ENCODE measurements at places on chromosomes 3 and 15.

- no peak overlapping the region for H3K27ac ChIP-seq
- no peak overlapping the region for H3K4me3 ChIP-seq
- no peaks in the 10 kb centered on the region for H3K27me3 ChIP-seq
- no peak for DNase-seq
- no peaks in the 10 kb centered on the region for H3K4me1 ChIP-seq
Measured at GRCh38 chr15:39041979-39042495, 477.4 kb upstream of the RASGRP1 start.

GRCh38 chr3:190902292-190902691, 39.8 kb upstream of the GMNC start:
- H3K27ac ChIP-seq: no peak overlapping the region
- no peaks in the 10 kb centered on the region for H3K27me3 ChIP-seq
- H3K36me3 ChIP-seq: no peaks in the 10 kb centered on the region
- DNase-seq: no peak
- H3K4me3 ChIP-seq: no peak overlapping the region

DNA sequence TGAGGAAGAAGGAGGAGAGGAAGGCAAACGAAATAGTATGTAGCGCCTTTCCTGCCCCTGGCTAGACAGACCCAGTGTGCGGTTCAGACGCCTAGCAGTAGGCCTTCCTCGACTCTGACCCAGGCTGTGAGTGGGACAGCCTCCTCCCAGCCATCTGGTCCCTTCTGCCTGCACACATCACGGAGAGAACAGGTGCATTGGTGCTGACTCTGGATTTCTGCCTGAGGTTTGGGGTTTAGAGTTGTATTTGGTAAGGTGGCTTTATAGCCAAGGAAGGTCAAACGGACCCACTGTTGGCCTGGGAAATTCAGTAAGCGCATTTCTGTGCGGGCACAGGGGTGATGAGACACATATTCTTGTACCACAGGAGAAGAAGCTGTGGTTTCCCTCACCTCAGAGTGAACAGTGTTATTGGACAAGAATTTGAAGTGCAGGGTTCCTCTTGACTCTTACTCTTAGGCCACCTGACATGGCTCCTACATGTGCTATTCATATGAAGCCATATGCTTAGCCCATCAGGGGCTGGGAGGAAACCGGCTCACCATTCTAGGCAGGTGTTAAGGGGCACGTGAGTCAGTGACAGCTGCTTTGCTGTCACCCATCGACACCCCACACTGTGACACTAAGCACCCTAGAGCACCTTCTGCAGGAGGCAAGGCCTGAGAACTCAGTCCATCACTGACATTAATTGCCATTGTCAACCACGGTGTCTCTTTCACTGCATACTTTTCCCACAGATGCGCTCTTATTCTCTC, 143.3 kb downstream of the CHDH start:
- peaks cover 8% of the 10 kb centered on the region for H3K27me3 ChIP-seq
- no peak overlapping the region for H3K4me3 ChIP-seq
- no peak for DNase-seq
- no peaks in the 10 kb centered on the region for H3K36me3 ChIP-seq

- peak; percentile 29 for DNase-seq
- no peaks in the 10 kb centered on the region for H3K36me3 ChIP-seq
- no peaks in the 10 kb centered on the region for H3K27me3 ChIP-seq
- no peak overlapping the region for H3K4me3 ChIP-seq
- no peak overlapping the region for H3K27ac ChIP-seq
Measured at GRCh38 chr3:40623567-40623966, 98.8 kb downstream of the ZNF621 start.

DNA sequence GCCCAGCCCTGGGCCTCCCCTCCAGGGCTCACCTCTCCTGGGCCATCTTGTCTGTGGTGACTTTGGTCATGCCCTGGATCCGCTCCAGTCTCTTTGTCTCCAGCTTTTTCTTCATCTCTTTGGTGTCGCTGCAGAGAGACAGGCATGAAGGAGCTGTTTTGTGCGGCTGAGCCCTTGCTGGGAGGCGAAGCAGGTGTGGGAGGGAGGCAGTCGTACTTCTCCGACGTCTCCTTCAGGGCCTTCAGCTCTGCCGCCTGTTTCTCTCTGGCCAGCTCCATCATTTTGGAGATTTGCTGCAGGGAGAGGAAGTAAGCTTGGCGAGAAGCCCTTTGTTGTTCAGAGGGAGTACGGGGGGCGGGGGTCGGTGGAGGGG, 7.7 kb upstream of the ANKRD63 start:
- H3K27ac ChIP-seq: no peak overlapping the region
- H3K27me3 ChIP-seq: peaks cover 13% of the 10 kb centered on the region
- H3K4me3 ChIP-seq: no peak overlapping the region
- H3K4me1 ChIP-seq: peaks cover 12% of the 10 kb centered on the region
- DNase-seq: no peak

- no peaks in the 10 kb centered on the region for H3K36me3 ChIP-seq
- no peak for DNase-seq
- H3K27ac ChIP-seq: no peak overlapping the region
- H3K4me3 ChIP-seq: no peak overlapping the region
- H3K27me3 ChIP-seq: no peaks in the 10 kb centered on the region
- no peaks in the 10 kb centered on the region for H3K4me1 ChIP-seq
Measured at GRCh38 chr15:46858150-46858549, 859.2 kb upstream of the SEMA6D start.

DNA sequence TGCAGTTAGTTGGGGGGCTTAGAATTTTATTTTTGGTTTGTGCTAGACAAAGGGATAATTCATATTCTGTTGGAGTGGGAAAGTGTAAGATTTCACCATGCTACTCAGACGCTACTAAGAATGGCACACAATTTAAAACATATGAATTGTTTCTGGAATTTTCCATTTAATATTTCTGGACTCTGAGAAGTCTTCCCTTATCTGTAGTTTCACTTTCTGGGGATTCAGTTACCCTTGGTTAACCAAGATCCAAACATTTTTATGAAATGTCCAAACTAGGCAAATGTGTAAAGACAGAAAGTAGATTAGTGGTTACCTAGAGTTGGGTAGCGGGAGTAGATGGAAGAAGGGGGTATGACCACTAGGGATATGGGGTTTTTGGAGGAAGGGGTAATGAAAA, 53.1 kb downstream of the TCF12 start:
- H3K27me3 ChIP-seq: no peaks in the 10 kb centered on the region
- H3K4me3 ChIP-seq: no peak overlapping the region
- no peaks in the 10 kb centered on the region for H3K4me1 ChIP-seq
- H3K36me3 ChIP-seq: no peaks in the 10 kb centered on the region
- no peak for DNase-seq
- H3K27ac ChIP-seq: no peak overlapping the region

- H3K4me3 ChIP-seq: no peak overlapping the region
- no peaks in the 10 kb centered on the region for H3K36me3 ChIP-seq
- no peaks in the 10 kb centered on the region for H3K4me1 ChIP-seq
- H3K27ac ChIP-seq: no peak overlapping the region
- no peak for DNase-seq
Measured at GRCh38 chr3:139466360-139466759, 10.0 kb downstream of the RBP2 start.

GRCh38 chr15:99475754-99476412, 89.9 kb upstream of the MEF2A start:
- H3K4me3 ChIP-seq: no peak overlapping the region
- no peak overlapping the region for H3K27ac ChIP-seq
- H3K36me3 ChIP-seq: no peaks in the 10 kb centered on the region

GRCh38 chr3:153591561-153592245, 429.7 kb downstream of the RAP2B start:
- no peak overlapping the region for H3K4me3 ChIP-seq
- no peaks in the 10 kb centered on the region for H3K36me3 ChIP-seq
- DNase-seq: peak; percentile 30
- no peak overlapping the region for H3K27ac ChIP-seq

- DNase-seq: no peak
- peak overlapping the region; percentile 72 for H3K27ac ChIP-seq
- H3K4me1 ChIP-seq: peaks cover 7% of the 10 kb centered on the region
- H3K4me3 ChIP-seq: peak overlapping the region; percentile 78
Measured at GRCh38 chr3:63864965-63865327, 1.3 kb downstream of the ATXN7 start.

- peaks cover 14% of the 10 kb centered on the region for H3K36me3 ChIP-seq
- H3K27me3 ChIP-seq: no peaks in the 10 kb centered on the region
- no peaks in the 10 kb centered on the region for H3K4me1 ChIP-seq
- H3K4me3 ChIP-seq: no peak overlapping the region
- no peak overlapping the region for H3K27ac ChIP-seq
- peak; percentile 31 for DNase-seq
Measured at GRCh38 chr3:136050250-136050649, 84.7 kb downstream of the PPP2R3A start.

GRCh38 chr3:42443819-42444436, 33.5 kb upstream of the LYZL4 start:
- H3K27ac ChIP-seq: no peak overlapping the region
- peak; percentile 14 for DNase-seq

GRCh38 chr3:181384970-181385369, 326.8 kb upstream of the SOX2 start:
- DNase-seq: no peak
- H3K4me3 ChIP-seq: no peak overlapping the region
- H3K36me3 ChIP-seq: no peaks in the 10 kb centered on the region
- no peaks in the 10 kb centered on the region for H3K4me1 ChIP-seq
- no peaks in the 10 kb centered on the region for H3K27me3 ChIP-seq

- H3K27me3 ChIP-seq: no peaks in the 10 kb centered on the region
- peaks cover 5% of the 10 kb centered on the region for H3K4me1 ChIP-seq
- no peak overlapping the region for H3K27ac ChIP-seq
- no peak overlapping the region for H3K4me3 ChIP-seq
- DNase-seq: no peak
Measured at GRCh38 chr3:133444423-133444774, 44.5 kb downstream of the BFSP2 start.

- no peaks in the 10 kb centered on the region for H3K27me3 ChIP-seq
- H3K27ac ChIP-seq: peak overlapping the region; percentile 87
- peaks cover 11% of the 10 kb centered on the region for H3K4me1 ChIP-seq
- peak overlapping the region; percentile 24 for H3K4me3 ChIP-seq
- H3K36me3 ChIP-seq: no peaks in the 10 kb centered on the region
Measured at GRCh38 chr3:65888980-65889706, 149.6 kb downstream of the MAGI1 start.

DNA sequence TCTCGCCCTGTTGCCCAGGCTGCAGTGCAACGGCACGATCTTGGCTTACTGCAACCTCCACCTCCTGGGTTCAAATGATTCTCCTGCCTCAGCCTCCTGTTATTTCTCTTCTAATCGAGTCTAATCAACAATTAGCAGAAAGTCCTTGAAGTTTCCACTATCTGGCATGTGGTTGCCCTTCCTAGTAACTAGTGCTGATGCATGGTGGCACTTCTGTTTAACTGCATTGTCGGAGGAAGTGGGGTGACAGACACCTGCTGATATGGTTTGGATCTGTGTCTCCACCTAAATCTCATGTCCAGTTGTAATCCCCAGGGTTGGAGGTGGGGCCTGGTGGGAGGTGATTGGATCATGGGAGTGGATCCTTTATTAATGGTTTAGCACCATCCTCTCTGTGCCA, 9.2 kb downstream of the CRTAP start:
- no peak overlapping the region for H3K4me3 ChIP-seq
- H3K27ac ChIP-seq: no peak overlapping the region
- DNase-seq: no peak

DNA sequence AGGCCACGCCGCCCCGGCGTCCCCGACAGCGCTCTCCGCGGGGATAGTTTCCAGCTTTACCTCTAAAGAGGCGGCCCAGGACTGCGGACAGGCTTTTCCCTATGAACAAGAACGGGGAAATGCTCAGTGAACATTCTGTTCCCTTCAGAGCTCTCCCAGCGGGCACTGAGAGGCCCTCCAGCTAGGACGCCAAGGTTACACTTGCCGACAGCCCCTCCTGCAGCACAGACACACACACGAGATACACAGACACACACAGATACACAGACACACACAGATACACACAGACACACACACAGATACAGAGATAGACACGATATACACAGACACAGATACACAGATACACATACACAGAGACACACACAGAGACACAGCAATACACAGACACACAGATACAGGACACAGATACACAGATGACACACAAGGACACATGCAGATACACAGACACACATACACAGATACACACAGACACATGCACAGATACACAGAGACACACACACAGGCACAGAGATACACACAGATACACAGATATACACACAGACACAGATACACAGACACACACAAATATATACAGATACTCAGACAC, 533 bp upstream of the OCA2 start:
- no peak for DNase-seq
- H3K4me1 ChIP-seq: peaks cover 22% of the 10 kb centered on the region
- peaks cover 20% of the 10 kb centered on the region for H3K27me3 ChIP-seq
- H3K27ac ChIP-seq: no peak overlapping the region
- no peaks in the 10 kb centered on the region for H3K36me3 ChIP-seq

DNA sequence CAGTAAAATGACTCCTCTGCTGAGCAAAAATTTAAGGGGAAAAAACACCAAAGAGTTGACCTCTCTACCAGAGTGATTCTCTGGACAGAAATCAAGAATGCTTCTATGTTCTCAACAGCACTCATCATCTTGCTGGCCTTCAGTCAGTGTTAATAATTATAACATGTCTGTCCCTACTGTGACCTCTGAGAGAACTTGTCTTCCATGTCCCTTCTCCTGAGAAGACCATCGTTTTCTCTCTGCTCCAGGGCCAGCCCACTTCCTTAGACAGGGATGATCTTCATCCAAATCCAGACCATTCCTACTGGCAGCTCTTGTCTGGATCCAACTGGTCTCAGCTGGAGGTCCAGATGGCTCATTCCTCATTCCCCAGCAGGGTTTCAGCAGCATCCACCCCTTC, 139.0 kb upstream of the NECTIN3 start:
- H3K4me3 ChIP-seq: no peak overlapping the region
- H3K27me3 ChIP-seq: no peaks in the 10 kb centered on the region
- no peaks in the 10 kb centered on the region for H3K36me3 ChIP-seq
- H3K4me1 ChIP-seq: peaks cover 7% of the 10 kb centered on the region
- DNase-seq: peak; percentile 14

DNA sequence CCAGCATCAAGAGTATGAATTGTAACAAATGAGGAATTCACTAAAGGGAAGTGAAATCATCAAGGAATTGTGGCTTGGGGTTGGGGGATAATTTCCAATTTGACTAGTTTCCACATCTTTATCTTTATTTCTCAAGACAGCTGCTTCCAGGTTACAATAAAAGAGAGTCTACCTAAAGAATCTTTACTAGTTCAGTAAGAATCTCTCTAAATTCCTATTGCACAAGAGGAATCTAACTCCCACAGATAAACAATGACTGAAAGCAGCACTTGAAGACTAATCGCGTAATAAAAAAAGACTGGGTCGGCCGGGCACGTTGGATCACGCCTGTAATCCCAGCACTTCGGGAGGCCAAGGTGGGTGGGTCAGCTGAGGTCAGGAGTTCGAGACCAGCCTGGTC, 194.4 kb downstream of the KBTBD8 start:
- H3K4me3 ChIP-seq: no peak overlapping the region
- DNase-seq: no peak
- no peaks in the 10 kb centered on the region for H3K4me1 ChIP-seq

GRCh38 chr3:16064642-16065414, 109.7 kb upstream of the GALNT15 start:
- DNase-seq: peak; percentile 95
- H3K4me1 ChIP-seq: peaks cover 55% of the 10 kb centered on the region
- peak overlapping the region; percentile 95 for H3K27ac ChIP-seq
- H3K36me3 ChIP-seq: no peaks in the 10 kb centered on the region
- H3K4me3 ChIP-seq: no peak overlapping the region
